ENCODE measurements at places on chromosomes 7 and 10.

DNA sequence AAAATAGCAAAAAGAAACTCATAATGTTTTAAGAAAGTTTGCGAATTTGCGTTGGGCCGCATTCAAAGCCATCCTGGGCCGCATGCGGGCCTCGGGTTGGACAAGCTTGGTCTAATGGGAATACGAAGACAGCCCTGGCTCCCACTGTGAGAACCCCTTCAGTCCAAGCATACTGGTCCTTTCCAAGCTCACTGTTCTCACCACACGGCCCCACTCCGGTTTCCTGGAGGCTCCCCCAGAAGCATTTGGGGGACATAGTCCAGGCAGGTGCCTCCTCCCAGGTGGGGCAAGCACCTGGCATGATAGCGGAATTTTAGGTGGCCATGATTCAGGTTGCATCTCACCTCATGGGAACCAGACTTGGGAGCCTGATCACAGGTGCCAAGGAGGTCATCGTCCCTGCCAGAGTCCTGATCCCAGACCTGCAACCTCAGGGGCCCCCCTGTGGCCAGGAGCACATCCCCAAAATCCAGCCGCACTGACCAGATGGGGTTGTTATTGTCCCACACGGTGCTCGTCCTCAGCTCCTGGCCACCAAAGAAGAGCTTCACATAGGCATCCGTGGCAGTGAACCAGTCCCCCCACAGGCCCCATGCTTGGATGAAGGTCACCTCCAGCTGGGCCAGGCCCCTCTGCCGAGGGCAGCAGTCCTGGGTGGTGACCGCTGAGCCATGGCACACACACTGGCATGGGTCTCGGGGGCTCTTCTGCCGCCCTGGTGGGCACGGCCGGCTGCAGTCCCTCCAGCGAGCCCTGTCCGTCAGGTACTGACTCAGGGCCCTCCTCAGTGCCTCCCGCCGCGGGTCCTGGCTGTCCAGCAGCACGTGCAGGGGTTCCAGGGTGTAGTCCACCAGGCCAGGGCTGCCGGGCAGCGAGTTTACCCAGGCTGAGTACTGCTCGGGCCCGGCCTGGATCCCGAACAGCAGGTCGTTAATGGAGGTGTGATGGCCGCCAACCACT lies 4.4 kb downstream of the PRF1 start:
- DNase-seq: no peak

DNA sequence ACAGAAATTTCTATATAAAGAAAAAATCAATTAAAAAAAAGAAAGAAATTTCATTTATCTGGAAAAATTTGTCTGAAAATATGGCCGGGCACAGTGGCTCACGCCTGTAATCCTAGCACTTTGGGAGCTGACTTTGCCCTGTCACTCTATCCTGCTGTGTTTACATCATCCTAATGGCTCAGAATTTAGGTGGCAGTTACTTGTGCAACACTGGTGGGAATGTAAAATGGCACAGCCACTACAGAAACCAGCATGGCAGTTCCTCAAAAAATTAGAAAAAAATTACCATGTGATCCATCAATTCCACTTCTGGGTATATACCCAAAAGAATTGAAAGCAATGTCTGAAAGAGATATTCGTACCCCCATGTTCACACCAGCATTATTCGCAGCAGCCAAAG lies 405.2 kb upstream of the AUTS2 start:
- DNase-seq: no peak

DNA sequence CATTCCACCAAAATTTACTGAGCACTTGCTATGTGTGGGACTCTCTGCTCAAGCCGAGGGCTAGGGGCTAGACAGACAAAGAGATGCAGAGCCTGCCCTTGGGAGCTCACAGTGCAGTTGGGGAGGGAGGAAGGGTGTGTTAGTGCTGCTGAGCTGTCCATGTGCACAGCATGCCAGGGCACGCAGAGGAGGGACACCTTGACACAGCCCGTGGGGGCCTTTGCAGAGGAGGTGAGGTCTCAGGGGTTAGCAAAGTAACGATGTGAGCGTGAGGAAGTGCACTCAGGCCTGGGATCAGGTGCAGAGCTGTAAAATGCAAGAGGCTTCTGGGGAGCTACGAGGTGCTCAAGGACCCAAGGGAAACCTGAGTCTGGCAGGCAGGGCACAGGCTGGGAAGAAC lies 16.3 kb downstream of the PRKCQ start:
- DNase-seq: no peak

GRCh38 chr7:39197831-39198230 lies 220.1 kb downstream of the POU6F2 start:
- DNase-seq: peak; percentile 15

GRCh38 chr7:139647814-139648390 lies 124.4 kb downstream of the CLEC2L start:
- DNase-seq: no peak

DNA sequence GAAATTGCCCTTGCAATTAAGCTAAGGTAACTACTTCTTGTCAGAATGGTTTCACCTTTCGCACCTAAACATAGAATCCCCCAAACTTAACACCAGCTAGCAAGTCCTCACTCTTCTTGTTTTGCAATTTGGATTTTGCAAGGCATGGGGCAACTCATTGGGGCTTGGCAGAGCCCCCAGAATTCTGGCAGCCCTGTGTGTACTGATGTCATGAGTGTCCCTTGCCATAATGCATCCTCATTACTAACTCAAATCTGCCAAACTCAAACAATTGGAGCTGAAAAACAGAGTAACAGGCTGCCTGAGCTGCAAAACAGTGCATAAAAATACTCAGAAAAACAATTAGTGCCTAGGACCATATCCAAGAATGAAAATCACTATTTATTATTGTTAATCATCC lies 7.9 kb upstream of the XPNPEP1 start:
- DNase-seq: no peak

DNA sequence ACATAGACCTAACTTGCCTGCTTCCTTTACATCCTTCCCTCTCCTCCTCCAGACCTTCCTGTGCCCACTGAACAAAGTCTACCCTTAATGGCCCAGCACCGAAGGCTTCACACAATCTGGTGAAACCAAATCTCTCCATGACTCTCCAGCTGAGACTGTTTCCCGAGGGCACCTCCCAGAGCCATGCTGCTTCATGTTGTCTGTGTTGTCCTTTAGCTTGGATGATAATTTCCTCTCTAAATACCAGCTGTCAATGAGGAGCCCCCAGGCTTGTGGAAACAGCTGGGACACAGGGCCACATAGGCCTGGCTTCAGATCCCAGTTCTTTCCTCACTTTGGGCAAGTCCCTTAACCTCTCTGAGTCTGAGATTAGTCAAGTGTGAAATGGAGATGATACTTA lies 54.3 kb downstream of the DLD start:
- DNase-seq: no peak

DNA sequence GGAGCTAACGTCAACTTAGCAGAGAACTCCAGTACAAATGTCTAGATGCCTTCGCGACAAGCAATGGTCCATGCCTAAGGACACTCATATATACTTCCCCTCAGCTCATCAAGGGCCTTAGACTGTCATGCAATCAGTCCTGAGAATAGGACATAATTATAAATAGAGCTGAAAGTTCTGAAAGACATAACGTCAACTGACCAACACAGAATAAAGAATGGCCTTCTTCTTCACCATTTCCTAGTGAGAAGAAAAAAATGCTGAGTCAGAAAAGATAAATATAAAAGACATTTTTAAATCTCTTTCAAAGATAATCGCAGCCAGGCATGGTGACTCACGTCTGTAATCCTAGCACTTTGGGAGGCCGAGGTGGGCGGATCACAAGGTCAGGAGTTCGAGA lies 83.2 kb downstream of the ARMH3 start:
- DNase-seq: no peak

DNA sequence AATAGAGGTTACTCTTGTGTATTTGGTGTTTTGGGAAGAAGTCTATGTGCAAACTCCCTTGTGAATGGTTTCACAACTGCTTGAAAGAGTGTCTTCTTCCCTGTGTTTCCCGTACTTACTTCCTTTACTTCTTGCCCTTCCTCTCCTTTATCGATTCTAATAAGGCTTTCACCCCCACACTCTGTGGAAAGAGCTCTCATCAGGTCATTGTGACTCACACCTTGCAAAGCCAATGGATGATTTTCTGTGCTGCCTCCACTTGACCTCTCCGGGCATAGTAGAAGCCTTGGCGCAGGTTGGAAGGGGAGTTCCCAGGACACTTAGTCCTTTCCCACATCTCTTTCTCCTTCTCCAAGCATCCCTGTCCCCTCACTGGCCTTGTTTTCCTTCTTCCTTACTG lies 6.2 kb upstream of the TSPAN15 start:
- DNase-seq: no peak

- no peak for DNase-seq
Observed at GRCh38 chr10:5047912-5048628, 44.4 kb upstream of the AKR1C2 start.

- no peak for DNase-seq
Observed at GRCh38 chr7:11466517-11467105, 365.4 kb downstream of the THSD7A start.

- DNase-seq: no peak
Observed at GRCh38 chr7:141328290-141328689, 222.9 kb upstream of the AGK start.

DNA sequence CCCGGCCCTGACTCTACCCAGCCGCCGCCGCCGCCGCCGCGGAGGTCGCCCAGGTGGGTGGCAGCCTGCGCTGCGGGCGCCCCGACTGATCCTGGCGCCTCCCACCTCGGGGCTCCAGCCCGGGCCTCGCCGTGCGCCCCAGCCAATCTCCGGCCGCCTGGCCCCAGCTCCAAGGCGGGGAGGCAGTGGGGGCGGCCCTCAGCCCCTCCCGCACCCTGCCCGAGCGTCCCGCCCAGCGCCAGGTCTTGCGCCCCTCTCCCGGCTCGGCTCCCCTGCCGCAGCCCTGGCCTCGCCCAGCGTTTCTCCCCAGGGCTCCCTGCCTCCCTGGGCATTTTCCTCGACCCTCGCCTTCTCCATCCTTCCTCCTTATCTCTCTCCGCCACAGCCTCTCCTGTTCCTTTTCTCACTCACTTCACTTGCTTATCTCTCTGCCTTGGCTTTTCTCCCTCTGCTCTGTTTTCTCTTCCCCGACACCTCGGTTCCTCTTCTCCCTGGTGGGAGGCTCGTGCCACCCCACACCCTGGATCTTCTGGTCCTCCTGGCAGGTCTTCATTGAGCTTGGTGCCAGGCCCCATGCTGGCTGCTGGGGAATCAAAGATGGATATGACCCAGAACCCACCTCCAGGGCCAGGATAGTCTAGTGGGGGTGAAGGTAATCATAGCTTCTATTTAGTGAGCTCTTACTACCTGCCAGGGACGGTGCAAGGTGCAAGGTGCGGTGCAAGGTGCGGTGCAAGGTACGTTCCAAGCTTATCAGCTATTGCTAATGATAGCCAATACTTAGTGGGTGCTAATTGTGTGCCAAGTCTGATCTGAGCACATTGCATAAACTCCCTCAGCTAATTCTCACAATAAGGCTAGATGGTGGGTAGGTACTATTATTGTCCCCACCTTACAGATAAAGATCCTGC lies at the start of gene SFRP5:
SFRP5 (minus strand) TSS at position 87 of the 911 bp plus-strand sequence. CDS start 166 bp downstream, outside the sequence.
- DNase-seq: no peak

DNA sequence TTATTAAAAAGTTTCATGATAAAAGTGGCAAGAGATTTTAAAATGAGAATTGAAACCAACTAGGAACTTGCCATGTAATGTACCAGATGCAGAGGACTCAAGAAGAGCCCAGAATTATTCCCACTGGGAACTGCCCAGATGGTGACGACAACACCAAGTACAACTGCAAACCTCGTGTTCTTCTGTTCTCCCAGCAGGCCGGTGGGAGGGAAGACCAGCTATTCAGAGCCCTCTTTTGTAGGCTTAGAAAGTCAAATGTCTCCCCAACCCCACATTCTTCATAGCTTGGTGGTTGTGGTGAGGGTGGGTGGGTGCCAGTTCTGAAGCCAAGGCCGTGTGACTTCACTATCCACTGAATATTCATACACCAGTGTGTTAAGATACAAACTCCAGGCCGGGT lies 54.3 kb upstream of the ITGB1 start:
- no peak for DNase-seq

DNA sequence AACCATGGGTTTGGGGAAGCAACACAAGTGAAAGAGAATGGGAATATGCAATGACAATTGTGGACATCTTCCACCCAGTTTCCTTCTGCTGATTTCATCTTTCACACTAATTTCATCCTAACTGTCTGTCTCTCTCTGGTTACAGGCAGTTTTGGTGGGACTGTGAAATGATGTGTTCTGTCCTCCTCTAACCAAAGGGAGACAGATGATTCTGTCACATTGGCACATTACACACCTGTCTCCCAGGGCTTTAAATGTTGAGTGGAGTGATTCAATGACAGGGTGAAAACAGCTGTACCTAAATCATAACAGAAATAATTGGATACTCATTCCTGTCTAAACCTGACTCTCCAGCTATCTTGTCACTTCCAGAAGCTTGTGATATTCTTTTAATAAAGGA lies 60.0 kb downstream of the DGKB start:
- DNase-seq: no peak

Measured in T47D (cell line).